ENCODE measurements at places on chromosomes 16 and 17.

DNA sequence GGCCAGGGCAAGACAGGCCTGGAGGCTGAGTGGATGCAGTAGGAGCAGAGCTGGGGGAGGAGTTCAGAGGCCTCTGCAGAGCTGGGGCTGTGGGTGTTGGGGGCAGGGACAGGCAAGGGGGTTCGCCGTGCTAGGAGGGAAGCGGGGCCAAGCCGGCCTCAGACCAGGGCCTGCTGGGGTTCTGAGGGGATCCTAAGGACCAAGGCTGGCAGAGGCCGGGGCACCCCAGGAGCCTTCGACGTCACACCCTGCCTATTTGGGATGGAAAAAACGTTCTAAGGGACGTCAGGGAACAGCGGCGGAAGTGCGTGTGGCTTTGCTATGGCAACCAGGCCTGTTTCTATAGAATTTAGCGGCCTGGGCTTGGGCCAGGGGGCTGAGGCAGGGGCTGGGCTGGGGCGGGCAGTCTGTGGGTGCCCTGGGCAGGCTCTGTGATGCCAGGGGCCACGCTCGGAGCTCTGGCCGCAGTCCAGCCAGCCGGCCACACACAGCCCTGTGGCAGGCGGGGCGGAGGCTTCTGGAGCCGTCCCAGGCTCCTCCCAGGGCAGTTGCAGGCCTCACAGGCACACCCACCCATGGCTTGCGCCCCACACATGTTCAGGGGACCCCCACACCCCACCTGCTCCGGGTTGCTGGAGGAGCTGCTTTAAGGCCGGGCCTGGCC is 3.7 kb downstream of the TRAF7 start:
- DNase-seq = no peak

GRCh38 chr17:75820094-75821080 is 23.8 kb downstream of the UNC13D start:
- no peak for DNase-seq

- DNase-seq = no peak
These were observed 41.3 kb upstream of the PABPN1L start for GRCh38 chr16:88907768-88908167.

DNA sequence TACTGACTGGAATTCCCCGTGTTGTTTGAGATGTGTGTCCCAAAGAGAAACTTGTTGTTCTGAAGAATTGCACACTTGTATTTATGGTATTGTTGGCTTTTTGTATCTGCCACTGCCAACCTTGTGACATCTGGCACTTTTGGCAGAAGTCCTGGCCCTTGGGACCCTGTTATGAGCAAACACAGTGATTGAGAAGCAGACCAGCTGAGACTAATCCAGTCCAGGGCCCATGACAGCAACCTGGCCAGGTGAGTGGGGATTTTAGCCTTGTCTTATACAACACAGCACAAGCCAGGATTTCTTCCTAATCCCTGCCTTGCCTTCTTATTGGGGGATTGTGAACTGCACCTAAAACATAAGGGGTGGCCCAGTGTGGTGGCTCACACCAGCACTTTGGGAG is 80.0 kb downstream of the NTN1 start:
- DNase-seq = no peak

GRCh38 chr16:3587547-3588110 is 10.4 kb upstream of the NLRC3 start:
- no peak for DNase-seq

GRCh38 chr17:79991924-79992648 is 43.6 kb downstream of the TBC1D16 start:
- no peak for DNase-seq

GRCh38 chr17:78272181-78272913 is 40.9 kb downstream of the TMEM235 start:
- no peak for DNase-seq

GRCh38 chr16:30187971-30188561 is 4.7 kb downstream of the CORO1A start:
- DNase-seq = no peak

GRCh38 chr17:73957564-73957963 is 245.9 kb upstream of the RPL38 start:
- DNase-seq = peak; percentile 60

DNA sequence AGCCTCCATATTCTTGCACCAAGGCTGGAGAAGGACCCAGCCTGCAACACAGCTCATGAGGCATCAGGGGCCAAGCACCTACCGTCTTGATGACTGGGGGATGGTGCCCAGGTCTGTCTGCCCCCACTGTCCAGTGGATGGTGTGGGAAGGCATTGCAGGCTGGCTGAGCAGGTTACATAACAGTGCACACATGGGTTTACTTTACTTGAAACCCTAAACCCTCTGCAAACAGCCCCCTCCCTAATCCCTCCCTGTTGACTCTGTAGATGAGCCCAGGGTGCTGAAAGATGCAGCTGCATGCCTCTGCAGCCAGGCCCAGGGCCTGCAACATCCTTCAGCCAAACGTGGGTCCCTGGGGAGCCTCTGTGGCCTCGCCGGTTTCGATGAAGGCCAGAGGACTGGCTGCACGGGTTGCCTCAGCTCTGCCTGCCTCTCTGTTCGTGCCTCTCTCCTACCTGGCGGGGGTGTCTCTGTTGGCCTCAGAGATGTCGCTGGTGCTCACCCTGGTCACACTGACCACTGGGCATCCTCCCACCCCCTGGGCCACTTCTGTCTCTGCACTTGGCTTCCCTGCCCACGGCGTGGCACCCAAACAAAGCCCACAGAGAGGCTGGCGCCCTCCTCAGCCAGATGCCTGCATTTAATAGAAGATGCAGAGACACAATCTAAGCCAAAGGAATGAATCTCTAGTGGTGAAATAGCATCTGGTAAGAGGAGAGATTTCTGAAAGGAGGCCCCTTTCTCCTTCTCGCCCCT is 95.1 kb downstream of the METRNL start:
- DNase-seq = peak; percentile 52

Data from D341Med (cell line).